ENCODE measurements at places on chromosomes 7 and 10.

DNA sequence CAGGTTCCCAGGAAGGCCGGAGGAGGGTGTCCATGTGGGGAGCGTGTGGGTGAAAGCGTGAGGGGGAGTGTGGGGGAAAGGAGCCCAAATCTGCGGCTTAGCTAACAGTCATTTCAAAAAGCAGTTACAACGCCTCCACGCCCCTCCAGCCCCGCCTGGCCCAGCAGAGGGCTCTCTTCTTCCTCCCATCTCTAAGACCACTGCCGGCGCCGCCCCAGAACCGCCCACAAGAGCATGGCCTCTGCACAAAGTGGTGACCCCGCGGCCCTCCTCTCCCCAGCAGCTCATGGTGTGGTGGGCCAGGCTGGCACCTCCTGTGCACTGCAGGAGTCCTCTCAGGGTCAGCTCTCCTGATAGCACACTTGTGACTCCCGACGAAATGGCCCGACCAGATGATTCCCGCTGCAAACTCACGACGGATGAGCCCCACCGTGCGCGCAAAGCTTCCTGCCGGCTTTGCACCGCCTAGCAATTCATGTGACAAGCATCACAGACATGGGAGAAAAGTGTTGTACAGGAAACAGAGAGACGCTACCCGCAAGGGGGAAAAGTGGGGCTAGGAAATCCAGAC is 12.4 kb upstream of the HUS1 start:
- DNase-seq: peak; percentile 93

GRCh38 chr7:76073335-76073990 is 25.6 kb downstream of the MDH2 start:
- DNase-seq: no peak

DNA sequence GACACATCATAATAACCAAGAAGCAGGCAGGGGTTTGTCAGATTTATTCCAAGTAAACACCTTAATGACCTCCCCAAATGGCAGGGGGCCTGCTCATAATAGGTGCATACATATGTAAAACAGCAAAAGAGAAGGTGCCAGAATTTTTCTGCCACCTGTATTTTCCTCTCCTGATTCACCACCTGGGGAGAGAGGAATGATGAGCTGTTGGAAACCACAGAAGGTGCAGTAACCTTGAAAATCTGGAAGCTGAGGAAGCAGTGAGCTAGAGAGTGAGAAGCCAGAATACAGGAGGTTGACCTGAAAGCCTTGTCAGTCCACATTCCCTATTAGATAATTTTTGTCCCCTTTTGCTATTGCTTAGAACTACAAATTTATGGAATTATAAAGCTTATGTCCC is 46.2 kb upstream of the PDE1C start:
- DNase-seq: no peak

- no peak for DNase-seq
Observed at GRCh38 chr7:8216334-8216690, 45.7 kb downstream of the ICA1 start.

DNA sequence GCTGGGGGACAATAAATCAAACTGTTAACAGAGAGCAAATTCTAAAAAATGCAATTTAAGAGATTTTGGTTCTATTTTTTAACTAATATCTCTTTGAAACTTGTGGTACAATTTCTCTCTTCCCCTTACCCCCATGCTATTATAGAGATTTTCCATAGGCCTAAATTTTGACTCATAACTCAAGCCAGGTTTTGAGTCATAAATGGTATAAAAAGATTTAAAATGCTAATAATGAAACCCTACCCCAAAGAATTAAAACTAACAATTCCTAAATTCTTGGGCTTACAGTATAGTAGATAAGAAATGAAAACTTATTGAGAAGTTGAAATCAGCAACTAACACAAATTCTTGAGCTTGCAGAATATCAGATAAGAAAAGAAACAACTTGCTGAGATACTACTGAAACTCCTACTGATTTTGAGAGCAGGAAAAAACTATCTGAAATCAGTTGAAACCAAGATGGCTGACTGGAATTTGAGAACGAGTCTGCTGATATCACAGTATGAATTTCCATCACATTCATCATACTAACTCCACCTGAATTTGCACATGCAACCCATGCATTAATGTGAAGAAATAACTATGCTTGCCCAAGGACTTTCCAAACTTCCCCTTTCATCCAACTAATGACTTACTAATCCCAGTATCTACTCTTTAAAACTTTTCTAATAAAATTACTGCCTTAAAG is 36.3 kb downstream of the POT1 start:
- no peak for DNase-seq

DNA sequence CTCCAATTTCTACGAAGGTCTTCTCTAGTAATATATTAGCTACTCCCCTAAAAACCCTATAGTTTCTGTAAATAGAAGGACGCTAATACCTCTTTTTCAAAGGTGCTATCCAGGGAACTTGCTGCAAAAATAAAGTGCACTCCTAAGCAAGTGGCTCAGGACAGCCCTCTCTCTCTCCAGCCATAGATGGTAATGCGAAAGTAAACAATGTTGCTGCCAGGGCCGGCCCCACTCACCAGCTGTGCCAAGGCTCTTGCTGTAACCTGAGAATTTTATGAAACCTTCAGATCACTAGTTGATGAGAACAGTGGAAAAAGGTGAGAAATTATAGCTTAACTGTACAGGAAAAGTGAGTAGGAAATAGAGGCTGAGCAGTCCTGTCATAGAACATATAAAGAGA is 10.9 kb upstream of the TAS2R39 start:
- peak; percentile 79 for DNase-seq

DNA sequence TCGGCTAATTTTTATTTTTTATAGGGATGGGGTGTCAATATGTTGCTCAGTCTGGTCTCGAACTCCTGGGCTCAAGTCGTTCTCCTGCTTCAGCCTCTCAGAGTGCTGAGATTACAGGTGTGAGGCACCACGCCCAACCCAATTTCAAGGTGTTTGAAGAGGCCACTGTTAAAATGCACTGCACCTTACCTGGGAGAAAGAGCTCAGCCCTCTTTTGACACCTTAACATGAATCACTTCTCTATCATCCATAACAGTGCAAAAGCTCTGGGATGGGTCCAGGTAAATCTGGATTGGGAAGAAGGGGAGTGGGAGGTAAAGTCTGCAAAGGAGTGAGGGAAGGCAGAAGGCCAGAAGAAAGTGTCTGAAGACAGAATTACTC is 557 bp upstream of the ZNF282 start:
- DNase-seq: no peak

DNA sequence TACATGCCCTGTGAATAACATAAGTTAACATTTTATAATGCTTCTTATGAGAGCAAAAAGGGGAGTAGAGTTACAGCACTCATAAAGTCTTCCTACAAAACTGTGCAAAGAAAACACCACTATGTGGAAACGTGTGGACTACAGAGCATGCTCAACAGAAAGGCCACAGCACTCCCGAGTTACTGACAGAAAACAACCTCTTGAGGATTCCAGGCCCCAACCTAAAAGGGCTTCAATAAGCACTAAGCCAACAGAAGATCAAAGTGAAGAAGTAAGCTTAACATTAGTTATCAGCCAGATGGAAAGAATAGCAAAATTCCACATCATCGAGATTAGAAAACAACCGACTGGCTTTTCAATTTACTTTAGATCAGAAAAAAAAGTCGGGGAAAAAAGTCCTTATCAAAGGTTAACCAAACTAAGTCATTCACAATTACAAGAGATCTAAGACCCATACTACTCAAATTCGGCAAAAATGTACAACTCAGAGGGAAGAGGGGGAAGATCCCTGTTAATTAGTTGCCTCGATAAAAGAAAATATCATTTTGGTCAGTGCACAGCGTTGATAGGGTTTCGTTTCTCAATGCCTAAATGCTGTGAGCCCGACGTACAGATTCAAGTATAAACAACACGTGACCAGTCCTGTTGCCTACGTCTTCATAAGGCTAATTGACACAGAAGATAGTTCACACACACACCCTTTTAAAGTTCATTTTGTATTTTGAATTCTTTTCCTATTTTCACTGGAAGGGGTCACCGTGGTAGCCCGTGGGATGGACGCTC is 1.4 kb downstream of the KBTBD2 start:
- DNase-seq: peak; percentile 71

Data from mucosa of descending colon (tissue), 3 donors.